ENCODE measurements at places on chromosomes 3 and 15.

- no peak for DNase-seq
These were observed 117.2 kb upstream of the LRRC3B start for GRCh38 chr3:26505399-26505798.

GRCh38 chr3:194827486-194827885 is 141.8 kb downstream of the FAM43A start:
- no peak for DNase-seq

- no peak for DNase-seq
These were observed 99.0 kb downstream of the ANO10 start for GRCh38 chr3:43522727-43523362.

- peak; percentile 83 for DNase-seq
These were observed 65.5 kb downstream of the GALK2 start for GRCh38 chr15:49235446-49236124.

GRCh38 chr3:155244216-155244615 is 49.3 kb downstream of the STRIT1 start:
- DNase-seq, result no peak

GRCh38 chr3:162568706-162569105 is 1072.1 kb downstream of the OTOL1 start:
- DNase-seq, result no peak

- DNase-seq, result peak; percentile 96
These were observed at the start of gene ERC2 for GRCh38 chr3:56468184-56469106. ERC2 (minus strand) TSS chr3:56468467.

DNA sequence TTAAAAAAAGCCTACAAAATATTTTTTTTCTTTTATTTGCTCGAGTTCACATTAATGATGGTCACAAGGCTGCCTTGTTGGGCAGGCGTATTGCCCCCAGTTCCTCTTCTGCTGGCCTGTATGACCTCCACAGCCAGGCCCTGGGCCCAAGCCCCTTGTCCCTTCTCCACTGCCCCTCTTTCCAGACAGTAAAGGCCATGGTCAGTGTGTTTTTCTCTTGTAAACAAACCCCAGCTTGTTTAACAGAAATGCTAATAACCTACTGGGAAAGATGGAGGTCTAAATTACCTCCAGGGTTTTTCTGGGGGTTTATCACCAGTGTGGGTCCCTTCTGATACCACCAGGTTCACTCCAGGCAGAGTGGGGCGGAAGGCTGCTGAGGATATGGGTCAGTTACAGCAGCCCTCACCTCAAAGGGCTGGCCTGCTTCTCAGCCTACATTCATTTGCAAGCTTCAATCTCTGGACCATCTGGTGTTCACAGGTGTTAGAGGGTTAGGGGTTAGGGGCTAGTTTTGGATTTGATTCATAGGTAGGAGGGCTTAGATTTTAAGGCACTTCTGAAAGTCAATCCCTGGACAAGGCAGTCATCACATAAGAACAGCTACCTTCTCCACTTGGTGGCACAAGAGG is 2.0 kb upstream of the MANF start:
- no peak for DNase-seq

DNA sequence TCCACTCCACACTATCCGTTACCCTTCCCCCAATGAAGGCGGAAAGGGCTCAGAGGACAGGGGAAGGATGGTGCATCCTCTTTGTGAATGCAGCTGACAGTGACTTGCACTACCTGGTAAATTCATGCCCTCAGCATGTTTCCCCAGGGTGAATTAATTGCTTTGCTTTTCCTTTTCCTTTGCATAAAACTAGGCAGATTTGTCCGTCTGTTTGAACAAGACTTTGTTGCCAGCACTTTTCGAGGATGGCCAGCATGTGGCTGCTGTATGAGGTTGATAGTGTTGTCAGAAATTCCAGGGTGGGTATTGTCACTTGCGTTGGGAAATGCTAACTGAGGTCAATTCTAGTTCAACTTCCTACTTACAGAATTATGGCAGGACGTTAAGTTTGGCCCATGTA is 79.0 kb upstream of the RARB start:
- no peak for DNase-seq

DNA sequence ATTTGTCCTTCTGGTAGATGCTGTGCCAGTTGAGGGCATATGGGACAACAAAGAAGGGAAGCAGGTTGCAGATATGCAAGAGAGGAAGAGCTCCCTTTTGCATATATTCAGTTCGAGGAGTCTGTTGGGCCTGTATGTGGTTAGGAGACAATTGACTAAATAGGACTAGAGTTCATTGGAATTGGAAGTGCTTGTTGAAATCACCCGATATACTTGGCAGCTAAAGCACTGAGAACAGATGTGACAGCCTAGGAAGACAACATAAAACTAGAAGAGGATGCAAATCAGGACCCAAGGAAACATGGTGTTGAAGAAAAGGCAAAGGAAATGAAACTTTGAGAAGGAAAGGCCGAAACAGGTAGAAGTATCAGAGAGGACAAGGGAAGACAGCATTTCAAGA is 215.2 kb upstream of the P2RY1 start:
- no peak for DNase-seq

GRCh38 chr3:53629402-53629723 is 135.0 kb downstream of the CACNA1D start:
- DNase-seq, result no peak

DNA sequence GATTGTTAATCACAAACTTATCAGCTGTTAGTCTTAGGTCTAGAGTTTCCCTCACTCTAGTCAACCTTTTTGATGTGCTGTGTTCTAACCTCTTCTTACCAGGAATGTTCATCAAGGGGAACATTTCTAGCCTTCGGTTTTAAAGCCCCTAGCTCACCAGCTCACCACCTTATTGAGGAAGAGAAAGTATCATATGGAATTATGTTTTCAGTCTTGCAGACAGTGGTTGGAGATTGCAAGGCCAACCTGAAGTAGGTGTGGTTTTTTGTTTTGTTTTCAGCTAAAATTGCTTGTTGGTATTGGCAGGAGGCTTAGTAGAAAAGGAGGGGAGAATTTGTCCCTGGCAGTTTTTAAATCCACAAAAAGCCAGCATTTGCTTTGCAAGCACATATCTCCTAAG is 48.4 kb upstream of the CCDC80 start:
- DNase-seq, result no peak

- DNase-seq, result peak; percentile 66
These were observed 658 bp downstream of the EOGT start for GRCh38 chr3:69012800-69013252.

DNA sequence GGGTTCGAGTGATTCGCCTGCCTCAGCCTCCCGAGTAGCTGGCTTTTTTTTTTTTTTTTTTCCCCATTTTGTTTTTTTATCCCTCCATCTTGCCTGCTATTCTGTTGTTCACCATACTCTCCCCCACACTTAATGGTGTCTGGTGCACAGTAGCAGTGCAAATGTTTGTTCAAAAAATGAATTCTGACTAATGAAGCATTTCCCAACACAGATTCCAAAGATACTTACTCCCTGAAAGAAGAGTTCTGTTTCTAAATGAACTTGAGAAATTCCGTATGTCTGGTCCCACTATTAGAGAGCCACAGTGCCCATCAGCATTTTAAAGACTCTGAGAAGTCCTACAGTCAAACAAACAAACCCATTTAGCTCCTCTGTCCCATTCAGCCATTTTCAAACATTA is 9.5 kb downstream of the EDEM1 start:
- DNase-seq, result no peak
